ENCODE measurements at places on chromosomes 16 and 17.

GRCh38 chr17:73412914-73413313, 101.1 kb upstream of the CDC42EP4 start:
- no peak for DNase-seq

DNA sequence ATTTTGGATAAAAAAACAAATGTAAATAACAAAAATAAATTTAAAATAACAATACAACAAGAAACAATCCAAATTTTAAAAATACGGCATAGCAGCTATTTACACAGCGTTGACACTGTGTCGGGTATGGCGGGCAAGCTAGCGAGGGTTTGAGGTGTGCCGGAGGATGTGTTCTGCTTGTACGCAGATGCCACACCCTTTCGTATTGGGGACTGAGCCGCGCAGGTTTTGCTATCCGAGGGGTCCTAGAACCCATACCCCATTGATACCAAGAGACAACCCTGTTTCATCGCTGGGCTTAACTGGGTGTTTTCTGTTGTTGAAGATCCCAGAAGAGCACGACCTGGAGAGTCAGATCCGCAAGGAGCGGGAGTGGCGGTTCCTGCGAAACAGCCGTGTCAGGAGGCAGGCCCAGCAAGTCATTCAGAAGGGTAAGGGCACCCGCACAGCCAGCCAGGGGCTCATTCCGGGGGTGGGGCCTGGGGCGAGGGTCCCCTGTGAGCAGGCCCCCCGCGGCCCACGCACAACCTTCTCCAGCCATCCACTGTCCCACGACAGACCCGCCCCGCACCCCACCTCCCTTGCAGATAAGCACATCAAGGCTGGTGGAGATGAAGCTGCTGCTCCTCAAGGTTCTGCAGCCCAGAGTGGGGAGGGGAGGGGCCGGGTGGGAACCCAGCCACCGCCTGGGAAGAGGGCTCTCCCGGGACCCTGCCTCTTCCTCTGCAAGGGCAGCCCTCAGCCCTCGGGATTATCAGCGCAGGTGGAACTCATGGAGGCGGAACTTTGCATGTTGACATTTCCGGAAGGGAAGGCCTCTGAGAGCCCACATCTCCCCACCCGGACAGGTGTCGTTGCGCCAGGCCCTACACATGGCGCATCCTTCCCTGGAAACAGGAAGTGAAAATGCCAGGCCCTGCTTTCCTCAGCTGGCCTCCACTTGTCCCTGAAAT, 51.2 kb upstream of the CHMP6 start:
- DNase-seq = no peak

DNA sequence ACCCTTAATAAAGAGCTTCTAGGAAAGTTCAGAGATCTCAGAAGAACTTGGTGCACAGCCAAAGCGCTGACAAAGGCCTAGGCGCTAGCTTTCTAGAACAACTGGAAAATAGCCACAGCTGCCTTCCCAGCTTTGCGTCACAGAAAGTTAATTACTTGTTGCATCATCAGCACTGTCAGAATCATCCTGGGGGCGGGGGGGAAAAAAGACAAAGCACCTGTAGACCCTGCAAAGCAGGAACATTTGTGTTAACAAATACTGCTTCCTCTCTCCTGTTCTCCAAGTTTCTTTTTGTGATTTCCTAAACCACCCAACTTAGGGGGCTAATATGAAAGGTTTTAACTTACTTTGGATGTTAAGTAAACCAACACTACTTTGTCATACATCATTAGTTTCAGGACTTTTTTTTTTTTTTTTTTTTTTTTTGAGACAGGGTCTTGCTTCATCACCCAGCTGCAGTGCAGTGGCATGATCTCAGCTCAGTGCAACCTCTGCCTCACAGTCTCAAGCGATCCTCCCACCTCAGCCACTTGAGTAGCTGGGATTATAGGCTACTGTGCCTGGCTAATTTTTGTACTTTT, 4.8 kb upstream of the AARSD1 start:
- DNase-seq = no peak

GRCh38 chr17:69539781-69540319, 125.4 kb downstream of the MAP2K6 start:
- no peak for DNase-seq

- no peak for DNase-seq
Observed at GRCh38 chr17:76556765-76557367, 17.0 kb downstream of the PRCD start.

DNA sequence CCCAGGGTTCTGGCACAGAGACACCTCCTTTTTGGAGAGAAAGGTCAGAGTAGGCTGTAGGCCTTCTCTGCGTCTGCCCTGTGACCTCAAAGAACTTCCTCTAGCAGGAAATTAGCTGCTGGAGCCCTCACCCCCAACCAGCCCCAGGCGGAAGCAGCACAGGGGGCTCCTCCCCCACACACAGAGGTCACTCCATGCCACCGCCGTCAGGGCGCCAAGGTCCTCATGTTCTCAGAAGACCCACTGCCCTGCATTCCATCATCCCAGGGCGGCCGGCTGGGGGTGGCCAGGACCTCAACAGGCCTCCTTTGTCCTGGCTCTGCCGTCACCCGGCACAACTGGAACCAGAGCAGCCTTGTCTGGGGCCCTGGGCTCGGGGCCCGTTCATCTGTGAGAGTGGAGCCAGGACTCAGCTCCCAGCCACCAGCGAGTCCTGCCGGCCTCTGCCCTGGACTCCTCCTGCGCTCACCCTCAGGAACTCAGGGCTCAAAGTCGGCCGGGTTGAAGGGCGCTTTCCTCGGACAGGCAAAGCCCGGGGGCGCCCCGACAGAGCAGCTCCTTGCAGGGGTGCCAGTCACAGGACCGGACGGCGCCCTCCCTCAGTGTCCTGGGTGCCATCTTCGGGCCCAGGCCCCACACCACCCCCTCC, 1.2 kb downstream of the TMC6 start:
- no peak for DNase-seq

DNA sequence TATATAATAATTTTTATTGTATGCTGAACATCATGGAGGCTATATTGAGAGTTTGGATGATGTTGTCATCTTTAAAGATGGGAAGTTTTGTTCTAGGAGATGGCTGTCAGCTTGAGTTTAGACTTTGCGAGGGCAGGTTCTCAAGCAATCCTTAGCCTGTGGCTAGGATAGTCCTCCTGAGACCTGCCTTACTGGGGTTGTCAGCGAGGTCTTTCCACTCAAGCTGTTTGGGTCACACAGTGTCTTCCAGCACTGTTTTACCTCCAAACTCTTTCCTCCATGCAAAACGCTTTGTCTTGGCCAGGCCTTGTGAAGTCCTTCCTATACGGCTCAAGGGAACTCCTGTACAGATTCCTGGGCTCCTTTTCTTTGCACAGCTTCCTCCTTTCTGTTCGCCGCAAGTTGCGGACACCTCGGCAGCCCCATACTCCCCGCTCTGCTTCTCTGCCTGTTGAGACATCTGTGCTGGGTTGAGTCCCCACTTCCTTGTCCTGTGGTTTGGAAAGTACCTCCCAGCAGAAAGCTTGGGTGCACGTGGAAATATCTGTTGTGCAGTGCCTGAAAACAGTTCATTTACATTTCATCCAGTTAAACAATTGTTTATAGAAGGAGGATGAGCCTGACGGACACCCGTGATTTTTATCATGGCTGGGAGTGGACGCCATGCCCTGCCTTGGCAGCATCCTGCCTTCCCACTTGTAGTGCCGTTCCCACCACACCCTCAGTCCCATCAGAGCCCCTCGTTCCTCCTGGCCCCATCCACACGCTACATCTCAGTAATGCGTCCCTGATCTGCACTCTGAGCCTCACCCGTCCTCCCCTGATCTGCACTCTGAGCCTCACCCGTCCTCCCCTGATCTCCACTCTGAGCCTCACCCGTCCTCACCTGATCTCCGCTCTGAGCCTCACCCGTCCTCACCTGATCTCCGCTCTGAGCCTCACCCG, 55.0 kb upstream of the CBFA2T3 start:
- DNase-seq = no peak

- no peak for DNase-seq
Observed at GRCh38 chr16:87801679-87802259, 36.0 kb upstream of the KLHDC4 start.

- no peak for DNase-seq
Observed at GRCh38 chr17:978103-979093, 1.2 kb downstream of the NXN start.

- no peak for DNase-seq
Observed at GRCh38 chr16:31077024-31077423, 2.8 kb downstream of the ZNF646 start.
